H4 (cell line): ENCODE measurements at places on chromosomes 7 and 10. TPM values are rescaled to one million over a fixed set of nuclear protein-coding genes. Genes with fewer than 3 reads are reported as not detected.

Gene HGF
- total RNA-seq: 75.8 and 80.5 TPM in 2 replicates

Gene LBX1
- not detected in 2 replicates for total RNA-seq

Gene IDI2
- not detected in 2 replicates for total RNA-seq

GRCh38 chr7:70920876-70921275 is 211.1 kb upstream of the GALNT17 start:
- peak; percentile 33 for DNase-seq

GRCh38 chr10:131090761-131091661 is 220.5 kb downstream of the TCERG1L start:
- no peak for DNase-seq
